Frontal cortex (tissue), 4 donors: ENCODE measurements at places on chromosomes 16 and 17. TPM values are rescaled to one million over a fixed set of nuclear protein-coding genes. Genes with fewer than 3 reads are reported as not detected.

- DNase-seq, result peak; percentile 28
These were observed 2.7 kb upstream of the CCDC57 start for GRCh38 chr17:82215095-82215971.

DNA sequence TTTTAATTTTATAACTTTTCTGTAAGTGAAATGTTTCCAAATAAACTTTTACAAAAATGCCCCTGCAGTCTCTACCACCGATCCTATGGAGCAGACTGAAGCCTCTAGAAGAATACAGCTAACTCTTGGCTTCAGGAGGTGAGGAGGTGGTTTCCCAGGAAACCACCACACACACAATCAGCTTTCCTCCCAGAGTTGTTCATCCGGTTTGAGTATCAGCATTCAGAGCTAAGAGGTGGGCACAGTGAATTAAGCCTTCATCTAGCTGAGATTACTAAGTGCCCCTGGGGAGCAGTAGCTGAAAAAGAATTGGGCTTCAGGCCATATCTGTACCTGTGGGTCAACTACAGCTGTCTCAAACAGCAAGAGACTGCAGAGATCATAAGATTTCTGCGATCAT is 139.7 kb downstream of the AATF start:
- DNase-seq, result no peak

DNA sequence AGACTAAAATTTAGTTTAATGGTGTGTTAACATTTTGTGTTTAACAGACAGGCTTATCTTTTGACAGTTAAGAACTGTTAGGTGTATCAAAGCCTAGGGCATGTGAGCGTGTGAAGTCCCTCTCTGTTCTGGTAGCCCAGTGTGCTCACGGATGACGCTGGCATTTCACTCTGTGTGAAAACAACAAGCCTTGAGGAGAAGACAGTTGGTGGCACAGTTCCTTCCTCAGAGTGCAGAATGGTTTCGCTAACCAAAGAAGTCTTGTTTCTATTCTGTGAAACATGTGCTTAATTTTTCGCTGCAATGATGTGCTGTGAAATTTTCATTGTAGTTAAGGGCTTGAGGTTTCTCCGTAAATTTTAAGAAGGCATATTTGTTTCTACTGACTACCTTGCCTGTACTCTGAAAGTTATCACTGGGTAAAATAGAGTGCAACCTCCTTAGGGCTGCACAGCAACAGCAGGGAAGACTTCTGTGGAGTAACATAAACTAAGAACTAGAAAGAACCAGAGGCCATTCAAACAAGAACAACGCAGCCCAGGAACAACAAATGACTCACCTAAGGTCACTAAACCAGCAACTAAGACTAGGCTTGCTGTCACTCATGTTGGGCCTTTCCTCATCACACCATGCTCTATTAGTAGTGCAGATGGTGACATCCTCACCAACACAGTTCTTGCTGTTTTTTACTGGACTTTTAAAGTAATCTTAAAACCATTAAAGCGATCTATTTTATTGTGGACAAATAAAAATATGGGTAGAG is 33.4 kb downstream of the BRD7 start:
- no peak for DNase-seq

DNA sequence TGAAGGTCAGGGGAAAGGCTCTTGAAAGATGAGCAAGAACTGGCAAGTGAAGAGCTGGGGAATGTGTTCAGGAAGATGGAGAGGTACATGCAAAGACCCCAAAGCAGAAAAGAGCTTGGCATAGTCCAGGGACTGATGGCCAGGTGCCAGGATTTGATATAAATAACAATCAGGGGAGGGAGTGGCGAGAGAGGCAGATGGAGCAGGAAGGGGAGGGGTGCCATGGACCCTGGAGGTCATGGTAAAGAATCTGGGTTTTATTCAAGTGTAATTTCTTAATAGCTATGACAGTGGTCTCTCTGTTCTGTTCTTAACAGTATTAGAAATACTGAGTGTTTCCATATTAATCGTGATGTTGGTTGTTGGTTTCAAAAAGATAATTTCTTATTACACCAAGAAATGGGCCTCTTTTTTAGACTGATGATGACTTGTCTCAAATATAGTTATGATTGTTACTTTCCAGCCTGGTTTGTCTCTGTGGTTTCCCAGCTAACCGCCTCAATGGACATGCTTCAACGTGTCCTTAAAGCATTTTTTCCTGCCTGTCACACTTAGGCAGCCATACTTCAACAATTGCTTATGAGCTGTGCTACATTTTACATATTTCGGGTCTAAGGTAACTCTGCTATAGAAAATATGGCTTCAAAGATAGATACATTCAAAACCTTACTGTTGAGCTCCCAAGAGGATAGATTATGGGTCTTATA is 49.4 kb downstream of the MYH10 start:
- DNase-seq, result no peak

The KRTAP4-5 gene
- not detected for total RNA-seq
